Occipital lobe (tissue), 3 donors: ENCODE measurements at places on chromosomes 13 and 19. TPM values are rescaled to one million over a fixed set of nuclear protein-coding genes. Genes with fewer than 3 reads are reported as not detected.

- no peak for DNase-seq
Observed at GRCh38 chr19:58560921-58561320, 2.5 kb upstream of the UBE2M start.

Gene CAMSAP3
- total RNA-seq, result 17.0 TPM

GRCh38 chr13:110379905-110380341 is 72.8 kb downstream of the COL4A2 start:
- no peak for DNase-seq

DNA sequence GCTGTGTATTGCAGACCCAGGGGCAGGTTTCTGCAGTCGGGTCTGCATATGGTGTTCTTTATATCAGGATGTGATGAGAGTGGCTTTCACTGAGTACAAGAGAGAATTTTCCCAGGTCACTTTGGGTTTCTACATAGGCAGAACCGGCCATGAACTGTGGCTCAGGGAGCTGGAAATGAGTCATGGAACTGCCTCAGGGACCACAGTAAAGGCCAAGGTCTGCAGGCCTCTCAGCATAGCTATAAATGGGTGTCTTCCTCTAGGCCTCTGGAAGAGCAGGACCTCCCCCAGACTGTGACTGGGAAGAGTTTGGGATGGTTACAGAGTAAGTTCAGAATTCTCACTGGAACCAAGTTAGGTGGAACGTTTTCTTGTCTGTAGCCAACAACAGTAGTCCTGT is 51.8 kb upstream of the ZNF681 start:
- DNase-seq, result no peak

DNA sequence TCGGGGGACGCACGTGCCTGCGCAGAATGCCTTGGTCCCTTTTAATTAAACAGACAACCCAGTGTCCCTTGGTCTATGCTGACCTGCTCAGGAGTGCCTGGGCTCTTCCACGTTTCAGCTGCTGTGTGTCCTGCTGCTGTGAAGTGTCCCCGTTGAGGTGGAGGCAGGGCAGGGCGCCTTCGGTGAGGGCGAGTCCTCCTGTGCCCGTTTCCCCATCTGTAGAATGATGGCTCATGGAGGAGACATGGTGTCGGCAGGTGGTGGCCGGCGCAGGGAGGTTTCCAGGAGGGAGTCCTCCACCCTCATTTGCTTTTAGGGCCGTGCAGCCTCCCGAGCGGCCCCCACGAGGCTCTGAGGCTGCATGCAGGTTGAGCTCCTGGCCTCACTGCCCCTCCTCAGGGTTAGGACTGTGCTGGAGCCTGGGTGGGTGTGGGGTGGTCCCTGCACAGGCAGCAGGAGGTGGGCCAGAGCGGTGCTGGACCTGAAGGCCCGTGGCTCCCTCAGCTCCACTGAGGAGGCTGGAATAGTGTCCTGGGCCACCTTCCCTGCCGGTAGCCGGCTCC is 8.8 kb downstream of the STK11 start:
- DNase-seq, result no peak

DNA sequence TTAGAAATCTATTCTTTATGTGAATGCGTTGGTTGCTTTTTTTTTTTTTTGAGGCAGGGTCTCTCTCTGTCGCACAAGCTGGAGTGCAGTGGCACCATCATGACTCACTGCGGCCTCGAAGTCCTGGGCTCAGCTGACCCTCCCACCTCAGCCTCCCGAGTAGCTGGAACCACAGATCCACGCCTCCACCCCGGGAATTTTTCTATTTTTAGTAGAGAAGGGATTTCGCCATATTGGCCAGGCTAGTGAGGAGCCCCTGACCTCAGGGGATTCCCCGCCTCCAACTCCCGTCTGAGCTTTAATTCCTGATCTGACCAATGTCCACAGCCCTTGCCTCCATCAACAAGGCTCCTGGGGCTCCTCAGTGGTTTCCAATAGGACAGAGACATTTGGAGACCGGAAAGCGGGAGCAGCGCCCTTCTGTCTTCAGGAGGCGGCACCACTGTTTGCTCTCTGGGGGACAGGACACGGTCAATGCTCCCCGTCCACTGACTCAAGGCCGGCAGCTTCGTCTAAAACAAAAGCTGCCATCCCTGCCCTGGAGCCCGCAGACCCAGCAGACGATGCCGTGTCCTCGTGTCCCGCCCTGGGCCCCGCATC is 503 bp downstream of the TUBA3C start:
- DNase-seq, result no peak

DNA sequence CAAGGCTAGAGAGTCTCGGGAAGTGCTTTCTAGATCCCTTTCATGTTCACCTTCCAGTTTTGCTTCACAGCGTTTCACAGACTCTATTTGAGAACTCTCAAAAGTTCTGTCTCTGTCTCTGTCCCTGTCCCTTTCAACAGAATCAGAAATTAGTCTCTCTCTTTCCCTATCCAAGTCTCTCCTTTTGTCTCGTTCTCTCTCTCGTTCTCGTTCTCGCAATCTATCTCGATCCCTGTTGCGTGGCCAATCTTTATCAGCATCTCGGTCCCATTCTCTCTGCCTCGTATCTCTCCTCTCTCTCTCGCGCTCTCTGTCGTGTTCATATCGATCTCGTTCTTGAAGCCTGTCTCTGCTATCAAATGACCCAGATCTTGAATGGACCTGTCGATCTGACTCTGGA is 85.0 kb downstream of the ZC3H13 start:
- DNase-seq, result no peak

Gene UBE2L5
- total RNA-seq, result not detected

- DNase-seq, result no peak
Observed at GRCh38 chr13:84470528-84470927, 588.3 kb upstream of the SLITRK1 start.

Gene SYNGR4
- total RNA-seq, result not detected

GRCh38 chr13:98676239-98676638 is 76.2 kb downstream of the SLC15A1 start:
- DNase-seq, result no peak

DNA sequence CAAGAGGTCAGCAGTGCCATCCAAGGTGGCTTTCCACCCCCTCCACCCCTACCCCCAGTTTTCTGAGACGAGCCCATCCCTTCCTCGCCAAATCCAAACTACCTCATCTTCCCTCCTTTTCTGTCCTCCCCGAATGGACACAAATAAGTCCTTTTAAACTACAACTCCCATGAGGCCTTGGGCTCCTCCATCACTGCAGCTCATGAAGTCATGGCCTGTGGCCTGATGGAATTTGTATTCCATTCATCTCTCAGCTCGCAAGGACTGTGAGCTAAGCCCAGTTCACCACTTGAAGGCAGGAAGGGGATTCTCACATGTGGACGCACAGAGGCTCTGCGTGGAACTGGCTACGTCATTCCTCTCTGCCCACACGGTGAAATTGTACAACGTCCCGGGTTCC is 12.5 kb downstream of the PTPRH start:
- DNase-seq, result no peak

DNA sequence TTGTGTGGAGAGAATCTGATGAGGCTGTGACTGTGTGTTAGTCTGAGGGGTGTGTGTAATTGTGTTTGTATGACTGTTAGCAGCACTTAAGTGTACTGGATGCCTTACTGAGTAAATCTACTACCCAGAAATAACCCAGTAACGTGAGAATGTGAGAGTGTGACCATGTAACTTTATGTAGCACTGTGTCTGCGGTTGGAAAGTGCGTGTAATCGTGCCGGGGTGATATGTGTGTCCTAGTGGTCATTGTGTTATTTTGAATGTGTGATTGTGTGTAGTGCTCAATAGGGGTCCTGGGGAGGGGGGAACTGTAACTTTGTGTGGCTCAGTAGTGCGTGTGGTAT is 550 bp downstream of the ZNF383 start:
- DNase-seq, result no peak

DNA sequence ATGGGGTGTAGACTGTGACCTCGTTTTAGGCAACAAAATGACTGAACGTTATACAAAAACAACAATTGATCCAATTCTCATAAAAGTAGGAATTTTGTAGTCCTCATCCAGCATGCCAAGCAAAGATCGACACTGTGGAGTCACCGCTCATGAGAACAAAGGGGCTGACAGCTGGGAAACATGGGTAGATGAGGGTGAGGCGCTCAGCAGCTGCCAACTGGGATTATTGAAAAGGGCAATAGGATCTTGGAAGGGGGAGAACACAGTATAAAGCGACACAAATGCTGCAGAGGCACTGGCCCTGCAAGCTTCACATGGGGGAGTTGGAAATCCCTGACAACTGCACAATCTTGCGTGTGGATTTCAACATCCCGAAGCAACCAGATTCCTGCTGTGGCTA is 5.4 kb upstream of the ZNF765 start:
- no peak for DNase-seq

- no peak for DNase-seq
Observed at GRCh38 chr13:99322297-99323103, 15.3 kb upstream of the GPR183 start.

DNA sequence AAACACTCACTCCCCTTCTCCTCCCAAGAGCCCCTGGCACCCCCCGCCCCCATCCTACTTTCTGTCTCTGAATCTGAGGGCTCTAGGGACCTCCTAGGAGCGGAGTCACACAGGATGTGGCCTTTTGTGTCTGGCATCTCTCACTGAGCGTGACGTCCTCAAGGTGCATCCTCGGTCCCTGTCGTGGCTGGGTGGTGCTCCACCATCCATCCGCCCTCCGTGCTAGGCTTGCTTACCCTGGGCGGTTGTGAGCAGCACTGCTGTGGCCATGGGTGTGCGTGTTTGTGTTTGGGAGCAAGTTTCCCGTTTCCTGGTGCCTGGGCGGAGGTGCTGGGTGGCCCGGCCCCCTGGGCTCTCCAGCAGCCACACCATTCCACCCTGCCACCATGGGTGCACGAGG is 12.2 kb downstream of the PLEKHJ1 start:
- no peak for DNase-seq

- DNase-seq, result no peak
Observed at GRCh38 chr13:59690857-59691500, 472.7 kb downstream of the DIAPH3 start.

Gene KLK6
- total RNA-seq, result not detected

Gene NLRP9
- not detected for total RNA-seq

GRCh38 chr19:49594157-49594992 is 3.4 kb downstream of the PRR12 start:
- no peak for DNase-seq

DNA sequence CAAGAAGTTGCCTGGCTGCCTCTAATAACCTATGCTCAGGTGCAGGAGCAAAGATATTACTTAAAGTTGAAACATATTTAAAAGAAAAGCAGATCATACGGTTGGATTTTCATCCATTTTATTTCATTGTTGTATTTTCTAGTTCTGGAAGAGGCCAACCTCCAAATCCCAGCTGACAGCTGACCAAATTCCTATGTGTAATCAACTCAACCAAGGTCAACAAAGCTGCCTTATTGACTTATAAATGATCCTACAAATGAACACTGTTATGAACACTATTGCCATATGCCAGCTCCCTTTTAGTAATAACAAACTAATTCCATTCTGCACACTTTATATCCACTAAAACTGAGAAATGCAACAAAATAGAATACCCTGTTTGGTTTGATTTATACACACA is 1537.4 kb downstream of the SLITRK1 start:
- no peak for DNase-seq

GRCh38 chr13:43057653-43058317 is 34.4 kb downstream of the DNAJC15 start:
- DNase-seq, result no peak

Gene DOCK6
- total RNA-seq, result 1.7 TPM

Gene CFAP97D2
- total RNA-seq, result not detected

Gene LTBP4
- 18.9 TPM for total RNA-seq

DNA sequence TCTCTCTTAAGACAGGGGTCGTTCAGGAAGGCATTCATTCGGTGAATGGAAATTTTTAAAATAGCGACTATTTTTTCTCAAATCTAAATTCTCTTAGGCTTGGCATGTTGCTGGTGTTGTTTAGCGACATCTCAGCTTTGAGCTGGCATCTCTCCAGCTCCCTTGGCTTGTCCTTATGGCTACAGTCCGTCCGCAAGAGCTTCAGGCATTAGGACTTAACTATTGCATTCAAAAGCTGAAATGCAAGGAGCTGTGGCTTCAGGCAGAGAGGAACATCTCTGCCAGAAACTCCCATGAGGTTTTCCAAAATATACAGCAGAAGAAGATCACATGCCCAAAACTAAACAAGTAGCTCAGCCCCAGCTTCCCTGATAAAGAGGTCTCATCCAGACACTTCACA is 578.5 kb downstream of the EFNB2 start:
- no peak for DNase-seq

Gene MAP3K10
- 37.4 TPM for total RNA-seq

DNA sequence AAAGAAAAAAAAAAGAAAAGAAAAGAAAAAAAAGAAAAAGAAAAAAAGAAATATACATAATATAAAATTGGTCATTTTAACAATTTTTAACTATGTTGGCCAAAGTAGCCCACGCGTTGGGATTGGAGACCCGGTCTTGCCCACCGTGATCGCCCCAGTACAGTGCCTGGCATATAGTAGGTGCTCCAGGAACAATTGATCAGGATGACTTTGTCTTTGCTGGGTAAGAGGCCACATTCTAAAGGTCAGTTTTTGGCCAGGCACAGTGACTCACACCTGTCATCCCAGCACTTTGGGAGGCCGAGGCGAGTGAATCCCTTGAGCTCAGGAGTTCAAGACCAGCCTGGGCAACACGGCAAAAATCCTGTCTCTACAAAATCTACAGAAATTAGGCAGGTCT is 3.8 kb upstream of the ANGPTL4 start:
- DNase-seq, result no peak
